ENCODE measurements at places on chromosomes 6 and 20.

DNA sequence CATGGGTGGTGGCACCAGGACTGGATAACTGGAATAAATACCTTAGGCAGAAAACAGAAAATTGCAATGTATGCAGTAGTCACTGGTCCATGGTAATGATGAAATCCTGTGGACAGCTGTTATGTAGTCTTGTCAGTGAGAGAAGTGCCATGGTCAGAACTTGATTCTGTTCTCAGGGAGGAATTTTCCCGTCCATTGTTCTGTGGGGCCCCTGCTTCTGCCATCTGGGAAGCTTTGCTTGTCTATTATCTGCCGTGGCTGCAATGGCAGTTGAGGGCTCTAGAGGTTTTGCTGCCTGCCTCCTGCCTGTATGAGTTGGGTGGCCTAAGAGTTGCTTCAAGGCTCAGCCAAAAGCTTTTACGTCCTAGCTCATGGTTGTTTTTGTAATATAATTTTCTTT, 126.8 kb upstream of the SLC35B3 start:
- H3K27me3 ChIP-seq, result no peaks in the 10 kb centered on the region
- no peaks in the 10 kb centered on the region for H3K4me1 ChIP-seq
- H3K4me3 ChIP-seq, result no peak overlapping the region
- DNase-seq, result no peak
- H3K27ac ChIP-seq, result no peak overlapping the region

DNA sequence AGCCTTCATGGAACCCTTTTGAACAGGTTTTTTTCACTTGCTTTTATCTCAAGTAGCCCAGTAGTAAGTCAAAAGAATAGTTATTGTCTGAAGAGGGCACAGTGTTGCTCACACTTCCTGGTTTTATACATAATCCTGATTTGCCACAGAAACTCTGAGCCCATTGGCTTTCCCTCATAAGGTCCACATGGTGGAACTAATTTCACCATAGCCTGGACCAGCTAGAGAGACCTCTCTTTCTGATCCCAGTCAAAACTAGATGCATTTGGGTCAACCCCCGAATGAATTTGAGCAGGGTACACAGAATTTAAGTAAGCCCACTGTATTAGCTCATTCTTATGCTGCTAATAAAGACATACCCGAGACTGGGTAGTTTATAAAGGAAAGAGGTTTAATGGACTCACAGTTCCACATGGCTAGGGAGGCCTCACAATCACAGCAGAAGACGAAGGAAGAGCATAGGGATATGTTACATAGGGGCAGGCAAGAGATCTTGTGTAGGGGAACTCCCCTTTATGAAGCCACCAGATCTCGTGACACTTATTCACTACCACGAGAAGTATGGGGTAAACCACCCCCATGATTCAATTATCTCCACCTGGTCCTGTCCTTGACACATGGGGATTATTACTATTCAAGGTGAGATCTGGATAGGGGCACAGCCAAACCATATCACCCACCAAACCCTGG, 6.2 kb downstream of the RWDD2A start:
- no peak overlapping the region for H3K27ac ChIP-seq
- peak; percentile 1 for DNase-seq
- H3K27me3 ChIP-seq, result no peaks in the 10 kb centered on the region
- H3K4me3 ChIP-seq, result no peak overlapping the region
- H3K36me3 ChIP-seq, result no peaks in the 10 kb centered on the region
- H3K4me1 ChIP-seq, result peaks cover 17% of the 10 kb centered on the region

GRCh38 chr6:169337886-169338445, 84.3 kb upstream of the THBS2 start:
- no peak overlapping the region for H3K4me3 ChIP-seq
- no peaks in the 10 kb centered on the region for H3K36me3 ChIP-seq
- DNase-seq, result no peak

DNA sequence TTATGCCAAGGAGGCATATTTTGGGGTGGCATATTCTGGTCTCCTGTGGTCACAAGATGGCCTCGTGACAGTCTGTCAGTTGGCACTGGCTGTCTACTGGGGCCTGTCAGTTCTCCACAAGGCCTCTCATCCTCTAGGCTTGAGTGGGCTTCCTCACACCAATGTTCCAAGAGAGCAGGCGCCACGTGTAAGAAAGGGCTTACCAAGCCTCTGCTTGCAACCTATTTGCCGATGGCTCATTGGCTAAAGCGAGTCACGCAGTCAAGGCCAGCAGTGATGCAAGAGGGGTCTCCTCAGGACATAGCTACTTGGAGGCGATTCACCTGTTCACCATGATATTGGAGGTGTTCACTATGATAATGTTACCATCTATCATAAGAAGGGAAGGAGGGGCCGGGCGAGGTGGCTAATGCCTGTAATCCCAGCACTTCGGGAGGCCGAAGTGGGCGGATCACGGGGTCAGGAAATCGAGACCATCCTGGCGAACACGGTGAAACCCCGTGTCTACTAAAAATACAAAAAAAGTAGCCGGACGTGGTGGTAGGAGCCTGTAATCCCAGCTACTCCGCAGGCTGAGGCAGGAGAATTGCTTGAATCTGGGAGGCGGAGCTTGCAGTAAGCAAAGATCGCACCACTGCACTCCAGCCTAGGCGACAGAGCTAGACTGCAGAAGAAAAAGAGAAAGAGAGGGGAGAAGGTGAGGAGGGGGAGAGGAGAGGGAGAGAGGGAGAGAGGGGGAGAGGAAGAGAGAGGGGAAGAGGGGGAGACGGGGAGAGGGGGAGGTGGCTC, 35.3 kb downstream of the C6orf52 start:
- no peak for DNase-seq
- peaks cover 8% of the 10 kb centered on the region for H3K27me3 ChIP-seq
- H3K36me3 ChIP-seq, result no peaks in the 10 kb centered on the region
- H3K4me1 ChIP-seq, result peaks cover 14% of the 10 kb centered on the region

GRCh38 chr6:160277546-160277945, 18.9 kb upstream of the SLC22A2 start:
- H3K4me1 ChIP-seq, result no peaks in the 10 kb centered on the region
- H3K4me3 ChIP-seq, result no peak overlapping the region
- no peak for DNase-seq
- H3K36me3 ChIP-seq, result no peaks in the 10 kb centered on the region

- H3K36me3 ChIP-seq, result no peaks in the 10 kb centered on the region
- no peaks in the 10 kb centered on the region for H3K4me1 ChIP-seq
- no peak overlapping the region for H3K27ac ChIP-seq
- H3K4me3 ChIP-seq, result no peak overlapping the region
- DNase-seq, result no peak
Observed at GRCh38 chr6:100266494-100267401, 198.0 kb downstream of the SIM1 start.

GRCh38 chr6:99189823-99190721, 159.4 kb downstream of the FAXC start:
- no peaks in the 10 kb centered on the region for H3K36me3 ChIP-seq
- H3K4me1 ChIP-seq, result peaks cover 16% of the 10 kb centered on the region
- no peak overlapping the region for H3K4me3 ChIP-seq
- H3K27me3 ChIP-seq, result peaks cover 38% of the 10 kb centered on the region
- peak; percentile 25 for DNase-seq
- peak overlapping the region; percentile 49 for H3K27ac ChIP-seq

GRCh38 chr20:41154436-41155176, 17.3 kb downstream of the PLCG1 start:
- no peak for DNase-seq
- peaks cover 7% of the 10 kb centered on the region for H3K36me3 ChIP-seq
- H3K4me3 ChIP-seq, result peak overlapping the region; percentile 60
- peak overlapping the region; percentile 79 for H3K27ac ChIP-seq

GRCh38 chr6:43628393-43629103, 516 bp downstream of the GTPBP2 start:
- H3K27me3 ChIP-seq, result no peaks in the 10 kb centered on the region
- peaks cover 42% of the 10 kb centered on the region for H3K4me1 ChIP-seq
- H3K27ac ChIP-seq, result peak overlapping the region; percentile 99
- H3K36me3 ChIP-seq, result peaks cover 20% of the 10 kb centered on the region
- peak overlapping the region; percentile 99 for H3K4me3 ChIP-seq
- DNase-seq, result peak; percentile 70

GRCh38 chr6:34914358-34914757, 25.3 kb downstream of the ANKS1A start:
- no peak for DNase-seq
- peaks cover 21% of the 10 kb centered on the region for H3K27me3 ChIP-seq
- peaks cover 28% of the 10 kb centered on the region for H3K4me1 ChIP-seq
- no peaks in the 10 kb centered on the region for H3K36me3 ChIP-seq
- H3K4me3 ChIP-seq, result no peak overlapping the region

GRCh38 chr20:62710886-62711702, 2.5 kb downstream of the NTSR1 start:
- no peak overlapping the region for H3K27ac ChIP-seq
- H3K36me3 ChIP-seq, result no peaks in the 10 kb centered on the region
- DNase-seq, result peak; percentile 48
- H3K27me3 ChIP-seq, result peaks cover 31% of the 10 kb centered on the region

DNA sequence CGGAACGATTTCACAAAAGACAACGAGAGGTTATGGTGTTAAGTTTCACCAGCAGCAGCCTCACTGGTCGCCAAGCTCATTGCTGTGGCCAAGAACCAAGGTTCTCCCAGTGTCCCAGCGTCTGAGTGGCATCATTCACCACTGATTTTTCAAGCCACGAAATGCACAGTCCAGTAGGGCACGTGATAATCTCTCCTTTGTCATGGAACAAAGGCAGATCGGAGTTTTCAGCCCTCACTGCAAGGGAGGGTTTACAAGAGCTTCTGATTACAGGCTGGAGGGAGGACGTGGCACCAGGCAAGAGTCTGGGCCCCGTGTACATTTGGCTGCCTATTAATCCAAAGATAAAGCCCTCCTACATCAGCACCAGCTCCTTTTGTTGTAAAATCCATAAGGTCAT, 2.0 kb downstream of the CD24 start:
- H3K4me3 ChIP-seq, result peak overlapping the region; percentile 32
- no peak for DNase-seq
- H3K27ac ChIP-seq, result no peak overlapping the region
- H3K4me1 ChIP-seq, result peaks cover 16% of the 10 kb centered on the region

GRCh38 chr6:30887901-30888815, 3.8 kb downstream of the DDR1 start:
- no peak overlapping the region for H3K4me3 ChIP-seq
- H3K27me3 ChIP-seq, result no peaks in the 10 kb centered on the region
- no peak for DNase-seq
- no peaks in the 10 kb centered on the region for H3K36me3 ChIP-seq
- H3K27ac ChIP-seq, result no peak overlapping the region

DNA sequence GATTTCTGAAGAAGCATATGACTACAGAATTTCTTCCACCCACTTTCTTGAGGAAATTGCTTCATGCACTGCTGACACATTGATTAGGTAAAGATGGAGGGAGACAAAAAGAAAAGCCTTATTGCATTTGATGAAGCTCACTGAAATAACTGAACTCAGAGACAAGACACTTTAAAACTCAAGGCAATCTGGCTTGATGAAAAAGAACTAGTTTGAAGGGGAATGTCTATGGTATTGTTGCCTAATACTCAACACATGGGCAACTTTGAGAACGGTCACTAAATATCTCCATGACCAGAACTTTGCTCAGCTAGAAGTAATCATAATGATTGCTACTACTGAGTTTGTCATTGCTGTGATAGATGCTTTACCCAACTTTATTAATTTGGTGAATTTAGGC, 38.1 kb downstream of the HTR1B start:
- H3K27ac ChIP-seq, result no peak overlapping the region
- no peak overlapping the region for H3K4me3 ChIP-seq
- no peaks in the 10 kb centered on the region for H3K36me3 ChIP-seq
- H3K27me3 ChIP-seq, result no peaks in the 10 kb centered on the region

DNA sequence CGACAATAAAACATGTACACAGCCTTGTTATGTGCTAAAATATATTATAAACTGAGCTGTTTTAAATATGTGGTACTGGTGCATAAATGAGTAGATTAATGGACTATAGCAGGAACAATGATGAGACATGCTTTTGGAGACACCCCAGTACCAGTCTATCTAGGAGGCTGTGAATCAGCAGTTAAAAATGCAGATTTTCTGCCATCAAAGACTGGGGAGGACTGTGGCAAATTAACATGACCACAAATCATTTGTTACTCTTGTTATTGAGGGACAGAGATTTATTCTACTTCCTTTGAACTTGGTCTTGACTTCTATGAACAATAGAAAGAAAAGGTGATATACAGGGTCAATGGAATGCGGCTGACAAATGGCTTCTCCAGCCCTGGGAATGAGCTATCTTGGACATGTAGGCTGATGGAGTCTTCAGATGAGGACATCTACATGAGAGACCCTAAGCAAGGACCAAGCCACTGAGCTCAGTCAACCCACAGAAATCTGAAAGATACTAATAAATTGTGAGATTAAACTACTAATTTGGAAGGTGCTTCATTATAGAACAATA, 551.7 kb upstream of the GJE1 start:
- H3K36me3 ChIP-seq, result no peaks in the 10 kb centered on the region
- no peaks in the 10 kb centered on the region for H3K27me3 ChIP-seq
- no peak overlapping the region for H3K4me3 ChIP-seq
- no peaks in the 10 kb centered on the region for H3K4me1 ChIP-seq
- DNase-seq, result no peak

DNA sequence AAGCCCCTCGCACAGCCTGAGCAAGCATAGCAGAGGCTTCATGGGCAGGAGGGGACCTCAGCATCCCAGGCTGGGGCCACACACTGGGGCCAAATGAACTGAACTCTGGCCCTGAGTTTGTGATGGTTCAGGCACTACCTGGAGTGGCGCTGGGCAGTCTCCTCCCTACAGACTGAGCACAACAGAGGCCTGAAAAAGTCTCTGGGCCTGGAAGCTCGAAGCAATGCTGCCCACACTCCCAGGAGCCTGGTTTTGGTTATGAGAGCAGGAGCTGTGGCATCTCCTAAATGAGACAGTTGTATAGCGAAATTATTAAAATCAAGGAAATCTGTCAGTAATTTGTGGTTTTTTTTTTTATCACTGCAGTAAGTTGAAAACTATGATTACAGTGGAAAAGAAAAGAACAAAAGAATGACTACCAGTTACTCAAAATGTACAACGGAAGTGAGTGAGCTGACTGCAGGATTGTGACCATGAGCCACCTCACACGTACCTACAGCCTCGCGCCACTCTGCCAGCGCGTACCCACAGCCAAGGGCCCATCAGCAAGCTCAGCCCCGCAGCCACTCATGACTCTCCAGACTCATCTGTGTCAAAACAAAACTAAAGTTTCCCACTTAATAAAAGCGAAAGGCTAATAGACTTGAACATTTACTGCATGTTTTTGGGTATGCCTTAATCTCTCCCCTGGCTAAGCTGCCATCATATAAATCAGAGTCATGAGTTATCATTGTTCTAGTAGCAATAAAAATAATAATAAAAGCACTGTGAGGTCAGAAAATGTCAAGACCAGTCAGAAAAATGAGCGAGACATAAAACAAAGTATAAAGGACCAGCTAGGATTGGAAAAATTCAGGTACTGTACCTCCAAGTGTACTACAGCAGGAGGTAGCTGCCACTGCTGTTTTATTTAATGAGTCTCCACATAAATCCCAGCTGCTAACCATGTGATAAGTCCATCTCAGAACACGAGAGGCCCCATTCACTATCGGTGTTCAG, 177.0 kb downstream of the FOXC1 start:
- peak overlapping the region; percentile 22 for H3K27ac ChIP-seq
- H3K4me1 ChIP-seq, result no peaks in the 10 kb centered on the region

DNA sequence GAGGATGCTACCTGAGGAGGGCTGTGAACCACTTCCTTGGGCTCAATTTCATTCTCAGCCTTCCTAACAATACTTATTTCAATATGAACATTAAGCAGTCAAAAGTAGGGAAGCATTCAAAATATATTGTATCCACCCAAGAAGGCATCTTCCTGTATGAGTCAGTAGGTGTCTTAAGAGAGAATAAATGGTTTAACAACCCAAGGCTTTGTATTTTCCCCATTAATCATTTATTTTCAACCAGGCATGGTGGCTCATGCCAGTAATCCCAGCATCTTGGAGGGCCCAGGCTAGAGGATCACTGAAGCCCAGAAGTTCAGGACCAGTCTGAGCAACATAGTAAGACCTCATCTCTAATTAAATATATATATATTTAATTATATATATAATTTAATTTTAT, 74.5 kb upstream of the MARCKS start:
- H3K27me3 ChIP-seq, result no peaks in the 10 kb centered on the region
- no peaks in the 10 kb centered on the region for H3K36me3 ChIP-seq
- no peak overlapping the region for H3K4me3 ChIP-seq
- DNase-seq, result no peak
- H3K4me1 ChIP-seq, result no peaks in the 10 kb centered on the region

All from activated T-cell treated with anti-CD3 and anti-CD28 coated beads, Interleukin-2, amount 50 U/mL, for 72 hours (primary cell).